ENCODE measurements at places on chromosomes 5 and 9. TPM values are rescaled to one million over a fixed set of nuclear protein-coding genes. Genes with fewer than 3 reads are reported as not detected.

GRCh38 chr5:180521101-180521500 lies 26.9 kb downstream of the CNOT6 start:
- no peak overlapping the region for H3K27ac ChIP-seq
- peaks cover 18% of the 10 kb centered on the region for H3K4me1 ChIP-seq
- no peak overlapping the region for H3K4me3 ChIP-seq
- no peaks in the 10 kb centered on the region for H3K36me3 ChIP-seq

GRCh38 chr9:95411054-95411892 lies 93.8 kb upstream of the FANCC start:
- peaks cover 6% of the 10 kb centered on the region for H3K27me3 ChIP-seq
- H3K4me1 ChIP-seq, result no peaks in the 10 kb centered on the region
- H3K27ac ChIP-seq, result no peak overlapping the region
- H3K36me3 ChIP-seq, result no peaks in the 10 kb centered on the region
- no peak for DNase-seq
- no peak overlapping the region for H3K4me3 ChIP-seq

Gene ARID3C
- total RNA-seq, result not detected

DNA sequence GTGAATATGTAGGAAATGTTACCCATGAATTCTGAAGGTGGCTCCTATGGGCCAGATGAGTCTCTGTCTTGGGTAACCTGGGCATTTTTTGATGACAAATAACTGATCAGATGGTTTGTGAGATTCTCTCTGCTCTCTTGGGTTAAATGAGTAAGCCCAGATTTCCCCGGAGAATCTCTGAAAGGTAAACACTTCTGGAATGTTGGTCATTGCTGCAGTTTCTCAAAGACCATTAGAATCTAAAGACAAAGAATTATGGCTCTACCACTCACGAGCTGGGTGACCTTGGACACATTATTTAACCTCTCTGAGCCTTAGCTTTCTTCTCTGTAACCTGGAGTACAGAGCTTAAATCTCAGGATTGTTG lies 191.2 kb downstream of the DAB2IP start:
- no peaks in the 10 kb centered on the region for H3K36me3 ChIP-seq
- H3K4me3 ChIP-seq, result no peak overlapping the region
- no peak for DNase-seq

GRCh38 chr9:34611811-34612787 lies at the start of gene RPP25L:
Gene RPP25L (minus strand): TSS chr9:34612097. CDS start chr9:34611296, 801 bp downstream.
- peak within 1 kb of the TSS; percentile 71 for H3K4me3 ChIP-seq
- peaks cover 5% of the 10 kb centered on the region for H3K36me3 ChIP-seq
- H3K4me1 ChIP-seq, result peaks cover 3% of the 10 kb centered on the region
- peak within 1 kb of the TSS; percentile 89 for H3K27ac ChIP-seq

- H3K27ac ChIP-seq, result no peak overlapping the region
- no peaks in the 10 kb centered on the region for H3K4me1 ChIP-seq
- no peak for DNase-seq
- H3K4me3 ChIP-seq, result no peak overlapping the region
- no peaks in the 10 kb centered on the region for H3K36me3 ChIP-seq
Measured at GRCh38 chr5:139549162-139549894, 11.8 kb upstream of the UBE2D2 start.

Gene IL9
- not detected for total RNA-seq

Gene PCDHGA10
- total RNA-seq, result 0.53 TPM

DNA sequence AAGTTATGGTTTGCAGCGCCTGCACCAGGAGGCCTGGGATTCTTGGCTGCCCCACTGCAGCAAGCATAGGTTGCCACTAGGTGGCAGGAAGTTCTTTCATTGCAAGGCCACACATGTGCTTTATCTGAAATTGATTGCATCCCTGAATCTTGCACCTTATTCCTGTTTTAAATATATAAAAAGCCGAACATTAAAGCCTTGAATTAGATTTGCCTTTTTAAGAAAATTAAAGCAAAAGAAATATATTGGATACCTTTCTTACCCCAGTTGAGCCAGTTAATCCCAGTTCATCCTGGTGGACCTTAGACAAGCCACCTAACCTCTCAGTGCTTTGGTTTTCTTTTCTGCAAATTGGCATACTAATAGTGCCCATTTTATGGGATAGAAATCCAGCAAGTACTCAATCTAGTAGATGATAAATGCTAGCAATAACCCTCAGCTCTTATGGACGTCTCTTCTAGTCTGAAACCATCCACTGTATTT lies 6.3 kb upstream of the TRMT10B start:
- H3K27me3 ChIP-seq, result peaks cover 5% of the 10 kb centered on the region
- H3K27ac ChIP-seq, result no peak overlapping the region
- H3K36me3 ChIP-seq, result no peaks in the 10 kb centered on the region

- no peaks in the 10 kb centered on the region for H3K4me1 ChIP-seq
- H3K27ac ChIP-seq, result no peak overlapping the region
- no peak overlapping the region for H3K4me3 ChIP-seq
- no peaks in the 10 kb centered on the region for H3K36me3 ChIP-seq
Measured at GRCh38 chr5:148729182-148729581, 74.9 kb upstream of the HTR4 start.

Measured in T-cell (primary cell).